Muscle of leg (tissue), 16 donors: ENCODE measurements at places on chromosomes 2 and 18. TPM values are rescaled to one million over a fixed set of nuclear protein-coding genes. Genes with fewer than 3 reads are reported as not detected.
A peak's percentile ranks its signal among the peaks of the same experiment; 100 is the strongest.

IL36G gene
- 0.27 TPM for polyA plus RNA-seq

DNA sequence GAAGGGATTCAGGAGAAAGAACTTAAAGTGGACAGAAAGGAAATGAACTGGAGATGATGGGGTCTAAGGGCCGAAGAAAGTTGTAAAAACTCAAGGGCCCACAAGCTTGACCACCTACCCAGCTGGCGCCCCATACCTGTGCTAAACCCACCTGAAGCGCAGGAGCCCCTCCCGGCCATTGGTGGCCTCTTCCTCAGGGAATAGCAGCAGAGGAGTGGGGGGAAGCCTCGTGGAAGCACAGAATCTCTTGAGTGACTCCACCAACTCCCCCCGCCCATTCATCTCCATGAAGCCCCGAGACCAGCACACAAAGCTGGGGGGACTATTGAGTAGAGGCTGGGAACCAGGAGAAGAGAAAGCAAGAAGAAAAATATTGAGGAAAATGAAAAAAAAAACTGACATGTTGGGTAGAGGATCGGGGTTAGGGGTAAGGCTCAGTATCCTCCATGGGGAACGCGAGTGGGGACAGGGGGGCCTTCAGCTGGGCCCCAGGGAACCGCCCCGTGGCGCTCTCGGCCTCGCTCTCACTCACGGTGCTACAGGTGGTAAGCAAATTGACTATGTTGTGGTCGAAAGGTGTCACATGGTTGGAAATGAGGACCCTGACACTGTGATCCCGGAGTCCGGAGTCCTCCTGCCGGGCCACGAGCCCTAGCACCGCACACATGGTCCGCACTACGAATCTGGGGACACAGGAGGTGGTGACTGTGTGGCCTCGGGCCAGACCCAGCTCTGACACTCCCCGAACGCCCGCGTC, 728 bp downstream of the AUP1 start:
- peak; percentile 16 for DNase-seq

DNA sequence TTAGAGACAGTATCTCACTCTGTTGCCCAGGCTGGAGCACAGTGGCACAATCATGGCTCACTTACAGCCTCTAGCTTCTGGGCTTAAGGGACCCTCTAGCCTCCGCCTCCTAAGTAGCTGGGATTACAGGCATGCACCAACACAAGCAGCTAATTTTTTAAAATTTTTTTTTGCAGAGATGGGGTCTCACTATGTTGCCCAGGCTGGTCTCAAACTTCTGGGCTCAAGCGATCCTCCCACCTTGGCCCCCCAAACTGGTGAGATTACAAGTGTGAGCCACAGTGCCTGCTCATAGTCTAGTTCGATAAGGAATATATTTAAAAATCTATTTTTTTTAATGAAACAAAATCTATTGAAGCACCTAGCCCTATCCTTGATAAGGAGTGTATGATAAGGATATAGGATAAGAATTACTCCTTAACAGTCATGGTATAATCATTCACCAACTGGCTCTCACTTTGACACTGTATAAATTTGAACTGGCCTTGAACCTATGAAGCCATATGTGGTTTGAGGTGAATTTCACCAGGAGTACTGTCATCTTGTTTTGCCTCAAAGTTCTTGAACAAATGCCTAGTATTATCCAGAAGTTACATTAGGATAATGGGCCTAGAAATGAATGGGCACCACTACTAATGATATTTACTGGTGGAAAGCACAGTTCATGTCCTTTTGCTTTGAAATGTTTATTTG, 71.1 kb downstream of the EXOC6B start:
- no peak for DNase-seq

- no peak for DNase-seq
Measured at GRCh38 chr2:3196716-3197115, 180.9 kb downstream of the EIPR1 start.

DNA sequence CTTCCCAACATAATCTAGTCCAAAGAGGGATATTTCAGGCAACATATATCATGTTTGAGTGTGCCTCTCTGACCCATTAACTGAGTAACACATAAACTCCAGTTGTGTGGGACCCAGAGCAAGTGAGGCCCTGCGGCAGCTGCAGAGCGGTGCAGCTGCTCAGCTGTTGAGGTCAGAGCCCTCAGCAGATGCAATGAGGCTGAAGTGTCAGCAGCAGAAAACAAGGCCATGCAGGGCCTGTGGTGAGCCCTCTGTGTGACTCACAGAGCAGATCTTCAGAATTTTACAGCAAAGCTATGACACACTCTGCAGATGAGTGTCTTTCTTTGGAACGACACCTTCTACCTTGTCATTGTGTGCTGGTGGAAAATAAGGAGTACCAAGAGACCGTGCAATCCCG, 168.5 kb downstream of the CBLN2 start:
- peak; percentile 86 for DNase-seq

SERPINB10 gene
- polyA plus RNA-seq = 0.10 TPM

GRCh38 chr2:194735837-194736542, 921.0 kb upstream of the SLC39A10 start:
- no peak for DNase-seq

GRCh38 chr18:40250236-40250635, 1704.8 kb upstream of the PIK3C3 start:
- peak; percentile 86 for DNase-seq

DNA sequence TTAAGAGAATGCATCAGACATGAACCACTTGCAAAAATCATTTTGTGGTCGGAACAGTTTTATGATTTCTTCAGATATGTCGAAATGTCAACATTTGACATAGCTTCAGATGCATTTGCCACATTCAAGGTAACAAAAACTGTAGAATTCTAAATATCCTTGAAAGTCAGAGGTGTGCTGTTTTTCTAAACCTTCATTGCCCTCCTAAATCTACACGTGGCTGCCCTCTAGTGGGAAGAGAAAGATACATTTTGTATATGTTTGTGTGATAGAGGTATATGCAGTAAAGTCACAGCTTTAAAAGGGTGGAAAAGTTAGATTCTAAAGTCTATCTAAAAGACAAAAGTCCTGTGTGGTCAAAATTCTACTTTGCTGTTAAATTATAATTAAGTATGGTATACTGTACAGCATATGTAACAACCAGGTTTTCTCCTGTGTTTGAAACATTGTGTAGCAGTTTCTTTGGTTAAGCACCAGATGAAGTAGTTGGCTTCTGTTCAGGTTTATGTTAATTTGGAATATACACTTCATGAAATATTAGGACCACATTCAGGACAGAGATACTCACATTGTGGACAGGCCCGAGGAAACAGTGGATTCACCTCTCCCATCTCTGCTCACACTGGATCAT, 65.9 kb upstream of the ITM2C start:
- DNase-seq = peak; percentile 63

- DNase-seq = no peak
Measured at GRCh38 chr2:241003047-241003360, 4.6 kb downstream of the SNED1 start.

- no peak for DNase-seq
Measured at GRCh38 chr2:47177043-47177565, 22.0 kb upstream of the STPG4 start.

LIMS3 gene
- 4.5 TPM for polyA plus RNA-seq

DNA sequence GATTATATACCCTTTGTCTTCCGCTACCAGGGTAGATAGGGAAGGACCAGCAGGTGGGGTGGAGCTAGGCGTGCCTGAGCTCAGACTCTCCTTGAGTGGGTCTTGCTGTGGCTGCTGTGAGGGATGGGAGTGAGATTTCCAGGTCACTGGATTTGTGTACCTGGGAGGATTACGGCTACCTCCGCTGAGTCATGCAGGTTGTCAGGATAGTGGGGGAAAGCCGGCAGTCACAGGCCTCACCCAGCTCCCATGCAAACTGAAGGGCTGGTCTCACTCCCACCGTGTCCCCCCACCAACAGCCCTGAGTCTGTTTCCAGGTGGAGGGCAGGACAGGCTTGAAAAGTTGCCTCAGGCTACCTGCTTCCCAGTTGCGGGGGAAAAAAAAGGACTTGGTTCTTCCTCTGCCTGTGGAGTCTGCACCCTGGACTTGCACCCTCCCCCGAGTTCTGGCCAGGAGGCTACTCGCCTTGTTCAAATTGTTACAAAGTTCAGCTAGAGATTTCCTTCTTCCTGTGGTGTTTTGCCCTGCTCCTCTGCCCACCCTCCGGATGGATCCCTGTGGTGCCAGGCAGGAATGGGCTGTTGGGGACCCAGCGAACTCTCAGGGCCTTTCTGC, 268.3 kb downstream of the VAPA start:
- no peak for DNase-seq

DNA sequence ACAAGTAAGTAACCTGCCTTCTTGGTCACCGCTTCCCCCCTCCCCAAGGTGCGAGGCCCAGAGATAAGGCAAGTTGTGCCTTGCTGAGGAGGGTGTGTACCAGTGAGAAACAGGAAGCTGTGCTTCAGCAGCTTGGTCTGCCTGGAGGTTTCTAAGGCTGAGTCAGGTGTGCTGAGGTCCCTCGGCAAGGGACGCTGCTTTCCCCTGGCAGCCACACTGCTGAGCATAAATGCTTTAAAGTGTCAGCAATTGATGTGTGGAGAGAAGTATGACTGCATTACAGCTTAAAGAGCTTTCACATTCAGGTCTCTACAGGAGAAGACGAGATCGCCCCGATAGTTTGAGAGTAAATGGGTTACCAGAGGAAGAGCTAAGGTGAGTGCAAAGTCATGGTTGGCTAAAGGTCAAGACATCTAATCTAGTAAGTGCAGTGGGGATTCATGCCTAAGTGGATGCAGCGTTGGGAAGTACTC, 86.9 kb downstream of the LIMS1 start:
- DNase-seq = no peak

CASP10 gene
- polyA plus RNA-seq = 7.6 TPM

C1GALT1C1L gene
- polyA plus RNA-seq = 2.0 TPM

DNA sequence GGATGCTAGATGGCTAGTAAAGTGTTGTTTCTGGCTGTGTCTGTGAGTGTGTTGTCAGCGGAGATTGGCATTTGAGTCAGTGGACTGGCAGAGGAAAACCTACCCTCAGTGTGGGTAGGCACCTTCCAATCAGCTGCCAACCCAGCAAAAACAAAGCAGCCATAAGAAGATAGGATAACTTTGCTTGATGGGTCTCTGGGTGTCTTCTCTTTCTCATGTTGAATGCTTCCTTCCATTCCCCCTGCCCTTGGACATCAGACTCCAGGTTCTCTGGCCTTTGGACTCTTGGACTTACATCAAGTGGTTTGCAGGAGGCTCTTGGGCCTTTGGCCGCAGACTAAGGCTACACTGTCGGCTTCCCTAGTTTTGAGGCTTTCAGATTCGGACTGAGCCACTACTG, 429.0 kb upstream of the ZNF804A start:
- no peak for DNase-seq

- DNase-seq = peak; percentile 7
Measured at GRCh38 chr2:108412995-108413710, 35.4 kb downstream of the SULT1C4 start.

DNA sequence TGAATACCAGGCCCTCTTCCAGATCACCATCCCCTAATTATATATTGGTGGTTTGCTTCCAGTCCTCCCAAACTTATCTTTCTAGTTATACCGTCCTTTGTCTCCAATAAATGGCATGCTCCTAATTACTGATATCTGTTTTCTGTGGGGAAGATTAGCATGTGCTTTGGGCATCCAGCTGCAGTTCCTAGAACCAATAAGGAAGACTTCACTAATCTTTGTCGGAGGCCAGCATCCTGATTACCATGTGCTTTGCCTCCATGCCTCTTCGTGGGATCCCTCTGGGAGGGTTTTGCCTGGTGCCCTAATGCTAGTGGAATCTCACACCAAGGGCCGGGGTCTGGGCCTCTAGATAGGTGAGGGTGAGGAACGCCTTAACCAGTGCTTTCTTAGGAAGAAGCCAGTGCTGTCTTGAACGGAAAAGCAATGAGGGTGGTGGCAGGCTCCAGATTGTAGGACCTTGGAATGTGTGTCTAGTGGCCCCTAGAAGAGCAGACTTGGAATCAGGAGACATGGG, 47.7 kb downstream of the ACKR3 start:
- DNase-seq = no peak

DNA sequence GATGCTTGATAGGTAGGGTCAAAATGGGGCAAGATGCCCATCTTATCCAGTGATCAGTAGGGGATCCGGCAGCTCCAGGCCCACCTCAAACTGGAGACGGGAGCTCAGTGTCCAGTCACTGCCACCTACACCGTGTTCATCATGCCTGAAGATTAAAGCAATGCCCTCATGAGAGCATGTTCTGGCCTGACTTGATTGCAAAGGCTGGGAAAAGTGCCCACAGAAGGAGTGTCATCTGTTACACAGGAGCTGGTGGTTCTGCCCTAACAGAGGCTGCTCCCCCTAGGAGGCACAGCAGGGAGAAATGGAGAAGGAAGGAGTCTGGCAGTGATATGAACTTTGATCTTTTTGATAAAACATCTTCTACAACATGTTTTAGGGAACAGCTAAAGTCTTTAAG, 92.3 kb downstream of the CCBE1 start:
- no peak for DNase-seq

- DNase-seq = no peak
Measured at GRCh38 chr2:160390544-160391455, 102.8 kb downstream of the RBMS1 start.

DNA sequence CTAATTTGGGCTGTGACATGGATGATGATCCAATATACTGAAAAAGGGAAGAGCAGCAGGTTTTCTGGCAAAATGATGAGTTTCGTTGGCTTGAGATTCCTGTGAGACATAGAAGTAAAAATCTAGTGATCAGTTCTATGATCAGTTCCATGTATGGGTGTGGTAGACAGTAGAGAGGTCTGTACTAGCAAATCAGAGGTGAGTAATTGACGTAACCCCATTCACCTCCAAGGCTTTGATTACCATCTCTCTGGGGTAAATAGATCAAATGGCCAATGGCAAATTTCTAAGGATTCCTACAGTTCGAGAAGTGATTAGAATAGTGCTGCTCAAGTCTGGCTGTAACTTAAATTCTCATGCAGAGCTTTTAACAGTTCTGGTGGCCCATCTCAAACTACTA, 6.4 kb downstream of the ITGA4 start:
- DNase-seq = no peak

DNA sequence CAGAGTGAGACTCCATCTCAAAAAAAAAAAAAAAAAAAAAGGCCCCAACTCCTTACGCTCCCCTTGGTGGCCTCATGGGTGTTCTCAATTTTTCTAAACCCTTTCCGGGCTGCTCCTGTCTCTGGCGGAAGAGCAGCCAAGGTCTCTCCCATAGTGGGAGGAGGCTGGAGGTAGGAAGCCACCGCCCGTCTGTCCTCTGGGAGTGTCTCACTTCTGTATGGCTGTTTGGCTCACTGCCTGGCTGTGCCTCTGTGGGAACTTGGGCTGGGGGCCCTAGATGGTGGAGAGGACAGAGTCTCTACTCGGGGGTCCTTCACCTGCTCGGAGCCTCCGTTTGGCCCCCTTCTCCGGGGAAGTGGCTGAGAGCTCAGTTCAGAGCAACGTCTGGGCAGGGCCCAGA, 245.3 kb downstream of the CELF4 start:
- no peak for DNase-seq
